WTC11 (cell line): ENCODE measurements at places on chromosomes 1 and 21. TPM values are rescaled to one million over a fixed set of nuclear protein-coding genes. Genes with fewer than 3 reads are reported as not detected.

The DMRTA2 gene
- not detected in 3 replicates for total RNA-seq

The BCAR3 gene
- total RNA-seq = 9.3 to 14.8 TPM (median 9.6 TPM) in 3 replicates

The MAP3K21 gene
- total RNA-seq = 21.1 to 24.0 TPM (median 23.0 TPM) in 3 replicates

The PCP4 gene
- 1.4 to 2.1 TPM (median 1.6 TPM) in 3 replicates for total RNA-seq

The LCE1E gene
- not detected in 3 replicates for total RNA-seq

The EVI5 gene
- 11.4 to 15.5 TPM (median 14.3 TPM) in 3 replicates for total RNA-seq

The ADCY10 gene
- total RNA-seq = 0.07 to 0.34 TPM in 2 of 3 replicates, not detected in the other

The FCMR gene
- total RNA-seq = 0.37 to 1.0 TPM (median 0.71 TPM) in 3 replicates

The KRTAP19-5 gene
- not detected in 3 replicates for total RNA-seq

The C1orf167 gene
- 1.2 to 3.1 TPM (median 2.8 TPM) in 3 replicates for total RNA-seq

The NUP210L gene
- 0.02 to 0.09 TPM in 2 of 3 replicates, not detected in the other for total RNA-seq

The C1orf21 gene
- total RNA-seq = 20.1 to 28.5 TPM (median 22.9 TPM) in 3 replicates
